ENCODE measurements at places on chromosomes 5 and 9.

- DNase-seq, result peak; percentile 60
These were observed 63.2 kb downstream of the PRRT1B start for GRCh38 chr9:131608493-131609037.

DNA sequence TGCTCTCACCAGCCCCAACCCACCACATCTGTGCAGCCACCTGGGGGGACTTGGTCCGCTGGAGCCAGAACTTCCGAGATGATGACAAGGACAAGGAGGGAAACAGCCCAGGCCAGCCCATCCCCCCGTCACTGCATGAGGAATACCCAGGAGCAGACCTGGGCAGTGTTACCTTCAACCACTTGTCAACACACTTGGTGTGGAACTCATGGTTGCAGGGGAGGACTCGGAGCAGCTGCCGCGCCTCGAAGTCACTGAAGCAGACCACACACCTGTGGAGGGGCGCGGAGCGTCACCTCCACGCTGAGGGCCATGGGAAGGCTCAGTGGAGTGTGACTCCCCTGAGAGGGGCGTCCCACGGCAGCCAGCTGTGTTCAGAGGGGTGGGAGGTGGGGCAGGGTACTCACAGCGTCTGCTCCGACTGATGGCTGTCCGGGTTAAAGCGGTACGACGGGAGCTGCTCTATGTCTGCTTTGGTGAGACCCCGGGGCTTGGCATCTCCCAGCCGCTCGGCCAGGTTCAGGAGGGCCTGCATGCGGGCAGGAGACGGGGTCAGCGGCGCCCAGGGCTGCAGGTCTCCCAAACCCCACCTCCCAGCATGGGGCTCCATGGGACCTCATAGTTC is 8.0 kb downstream of the RNF44 start:
- no peak for DNase-seq

DNA sequence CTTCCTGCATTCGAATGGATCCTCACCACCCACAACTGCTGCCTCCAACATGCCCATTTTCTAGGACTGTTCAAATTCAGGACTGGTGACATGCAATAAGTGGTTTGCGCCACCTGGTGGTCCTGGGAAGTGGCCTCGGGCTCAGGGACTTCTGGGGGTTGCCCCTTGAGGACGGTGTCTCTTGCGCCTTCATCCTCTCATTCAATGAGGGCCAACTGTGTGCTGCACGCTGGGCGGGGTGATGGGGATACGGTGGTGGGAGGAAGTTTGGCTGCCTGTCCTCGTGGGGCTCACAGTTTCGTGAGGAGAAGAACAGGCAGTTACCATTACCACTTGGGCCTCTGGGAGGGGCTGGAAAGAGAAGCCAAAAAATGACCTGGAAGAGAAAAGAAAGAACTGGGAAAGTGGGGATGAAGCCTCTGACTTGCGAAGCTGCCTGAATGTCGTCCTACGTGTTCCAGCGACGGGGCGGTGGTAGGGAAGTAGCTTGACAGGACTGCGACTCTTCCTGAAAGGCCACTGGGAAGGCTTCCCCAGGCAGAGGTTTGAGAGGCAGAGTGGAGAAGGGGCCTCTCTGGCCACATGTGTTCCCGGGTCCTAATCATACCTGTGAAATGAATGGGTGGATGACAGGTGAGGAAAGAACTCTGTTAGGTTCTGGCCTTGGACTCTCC is 49.0 kb downstream of the PSD2 start:
- DNase-seq, result peak; percentile 63

- peak; percentile 31 for DNase-seq
These were observed 55.4 kb downstream of the HINT1 start for GRCh38 chr5:131109540-131110255.

DNA sequence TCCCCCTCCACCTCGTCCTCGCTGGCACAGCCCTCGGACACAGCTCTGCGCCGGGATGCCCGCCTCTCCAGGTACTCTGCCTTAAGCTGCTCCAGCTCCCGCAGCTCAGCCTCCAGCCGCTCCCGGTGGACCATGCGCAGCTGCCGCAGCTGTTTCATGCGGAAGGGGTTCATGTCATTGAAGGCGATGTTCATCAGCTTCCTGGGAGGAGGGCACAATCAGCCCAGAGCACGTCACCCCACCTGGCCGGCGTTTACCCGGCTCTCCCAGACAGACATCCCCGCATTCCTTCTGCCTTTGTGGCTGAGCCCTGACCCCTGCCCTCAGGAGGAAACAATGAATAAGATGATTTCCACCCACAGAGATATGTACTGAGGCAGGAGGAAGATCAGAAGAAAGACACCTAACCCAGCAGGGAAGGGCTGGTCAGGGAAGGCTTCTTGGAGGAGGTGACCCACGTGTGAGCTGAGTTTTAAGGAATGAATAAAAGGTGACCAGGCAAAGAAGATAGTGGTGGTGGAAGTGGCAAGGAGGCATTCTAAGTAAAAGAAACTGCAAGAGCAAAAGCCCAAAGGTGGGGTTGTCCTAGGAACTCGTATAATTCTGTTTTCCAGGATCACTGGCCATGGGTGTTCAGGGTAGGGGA is 7.1 kb upstream of the CORO2A start:
- DNase-seq, result no peak

- DNase-seq, result no peak
These were observed 3.0 kb downstream of the GARIN3 start for GRCh38 chr5:157162919-157163510.

- DNase-seq, result no peak
These were observed 5.4 kb upstream of the TIFAB start for GRCh38 chr5:135457424-135458071.

DNA sequence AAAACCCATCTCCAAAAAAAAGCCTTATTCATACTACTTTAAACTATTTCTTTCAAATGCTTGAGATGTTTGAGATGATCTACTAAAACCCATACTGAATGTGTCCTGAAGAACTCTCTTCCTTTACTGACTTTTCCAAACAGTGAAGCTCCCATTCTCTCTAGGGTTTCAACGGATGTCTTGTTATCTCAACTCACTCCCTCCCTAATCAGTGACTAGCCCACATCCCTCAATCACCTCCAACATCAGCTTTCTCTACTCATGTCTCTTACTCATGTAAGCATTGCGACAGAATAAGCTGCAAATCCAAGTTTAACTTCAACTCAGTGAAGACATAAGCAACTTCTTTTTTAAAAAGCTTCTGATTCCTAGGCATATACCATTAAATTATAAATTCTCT is 42.1 kb downstream of the WDR41 start:
- no peak for DNase-seq

- no peak for DNase-seq
These were observed 710.4 kb upstream of the CTNND2 start for GRCh38 chr5:12614608-12615007.

DNA sequence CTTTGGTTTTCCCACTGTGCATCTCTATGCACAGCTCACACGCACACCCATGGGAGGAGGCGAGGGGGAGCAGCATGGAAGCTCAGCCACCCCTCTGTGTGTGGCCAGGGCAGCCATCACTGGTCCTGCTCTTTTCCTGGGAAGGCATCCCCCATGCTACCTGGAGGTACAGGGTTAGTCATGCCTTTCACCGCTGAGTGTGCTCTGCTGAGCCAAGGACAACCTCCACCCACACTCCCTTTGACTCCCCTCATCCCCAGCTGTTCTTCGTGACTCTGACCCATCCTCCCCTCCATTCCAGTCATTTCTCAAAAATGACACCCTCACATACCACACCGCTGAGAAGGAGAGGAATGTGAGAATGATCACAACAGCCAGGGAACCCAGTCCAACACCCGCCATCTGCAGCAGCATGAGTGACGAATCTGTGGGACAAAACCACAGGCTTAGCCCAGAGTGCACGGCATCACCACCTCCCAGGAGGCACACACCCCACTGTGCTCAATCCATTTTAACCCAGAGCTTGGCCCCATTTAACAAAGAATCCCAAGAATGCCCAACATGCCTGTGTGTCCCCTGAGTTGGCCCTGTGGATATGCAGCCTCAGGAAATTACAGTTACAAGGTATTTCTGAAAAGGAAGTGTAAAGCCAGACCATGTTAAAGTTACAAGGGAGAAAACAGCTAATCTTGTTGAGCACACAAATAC is 133.4 kb downstream of the SUSD1 start:
- DNase-seq, result peak; percentile 100

DNA sequence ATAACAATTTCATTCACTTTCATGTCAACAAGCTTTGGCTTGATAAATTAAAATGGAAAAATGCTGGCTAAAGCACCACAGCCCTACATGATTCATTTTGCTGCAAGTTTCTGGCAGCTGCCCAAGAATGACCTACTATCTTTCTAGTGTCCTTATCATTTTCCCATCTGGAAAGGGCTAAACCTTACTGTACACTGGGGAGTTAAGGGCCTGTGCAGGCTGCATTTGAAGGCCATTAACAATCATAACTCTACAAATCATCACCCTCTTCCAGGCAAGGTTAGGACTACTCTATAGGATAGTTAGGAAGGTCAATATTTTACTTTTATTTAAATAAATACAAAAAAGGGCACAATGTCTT is 579.7 kb upstream of the ZNF608 start:
- peak; percentile 81 for DNase-seq

- no peak for DNase-seq
These were observed 1.9 kb upstream of the DCAF10 start for GRCh38 chr9:37798677-37799076.

- no peak for DNase-seq
These were observed 93.0 kb upstream of the COL5A1 start for GRCh38 chr9:134548618-134549017.

- DNase-seq, result no peak
These were observed 100.4 kb upstream of the ZNF618 start for GRCh38 chr9:113775749-113776148.

DNA sequence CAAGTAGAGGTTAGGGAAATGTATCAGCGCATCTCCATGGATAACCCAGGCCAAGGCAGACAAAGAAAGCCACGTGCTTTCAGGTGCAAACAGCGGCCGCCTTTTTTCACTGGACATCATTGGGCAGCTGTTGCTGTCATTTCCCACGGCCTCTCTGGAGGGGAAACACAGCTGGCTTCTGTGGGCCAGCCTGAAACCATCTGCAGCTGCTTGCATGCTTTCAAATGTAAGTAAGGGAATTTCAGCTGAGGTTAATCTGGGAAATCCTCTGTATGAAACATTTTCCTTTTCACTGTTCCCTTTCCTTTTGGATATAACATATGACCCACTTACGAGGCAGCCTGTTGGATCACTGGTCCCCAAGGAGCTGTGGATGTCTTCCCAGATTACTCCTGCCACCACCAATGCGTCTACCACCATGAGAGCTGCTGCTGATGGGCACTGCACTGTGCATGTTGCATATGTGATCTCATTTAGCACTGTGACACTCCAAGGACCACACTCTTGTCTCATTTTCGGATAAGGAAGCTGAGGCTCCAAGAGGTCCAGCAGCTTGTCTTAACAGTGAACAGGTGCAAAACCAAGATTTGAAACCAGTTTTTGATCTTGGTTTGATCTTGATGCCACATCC is 106.3 kb downstream of the C9orf152 start:
- DNase-seq, result no peak

All from RCC 7860 (cell line).